ENCODE measurements at places on chromosomes 4 and X.

GRCh38 chrX:1453951-1454785 is 1.5 kb upstream of the ASMTL start:
- no peak for DNase-seq

GRCh38 chrX:64190136-64190740 is 15.3 kb downstream of the AMER1 start:
- no peak for DNase-seq

DNA sequence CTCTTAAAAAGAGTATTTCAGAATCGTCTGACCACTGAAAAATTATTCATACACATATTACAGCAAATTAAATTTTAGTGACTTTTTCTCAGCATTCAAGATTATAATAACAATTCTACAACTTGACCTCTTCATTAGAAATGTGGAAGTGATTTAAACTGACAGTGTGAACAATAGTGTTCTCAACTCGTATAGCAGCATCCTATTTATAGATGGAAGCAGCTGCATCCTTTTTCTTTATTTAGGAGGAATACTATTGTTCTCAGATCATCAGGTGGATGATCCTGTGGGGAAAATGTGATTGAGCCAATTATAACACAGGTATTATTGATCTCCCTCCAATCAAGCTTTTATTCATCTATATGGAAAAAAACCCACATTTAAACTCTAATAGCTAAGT is 56.7 kb downstream of the RAPGEF2 start:
- DNase-seq: no peak

- no peak for DNase-seq
These were observed 448.1 kb downstream of the ADGRL3 start for GRCh38 chr4:61648264-61648663.

GRCh38 chrX:69063486-69063885 is 101.8 kb downstream of the PJA1 start:
- no peak for DNase-seq

DNA sequence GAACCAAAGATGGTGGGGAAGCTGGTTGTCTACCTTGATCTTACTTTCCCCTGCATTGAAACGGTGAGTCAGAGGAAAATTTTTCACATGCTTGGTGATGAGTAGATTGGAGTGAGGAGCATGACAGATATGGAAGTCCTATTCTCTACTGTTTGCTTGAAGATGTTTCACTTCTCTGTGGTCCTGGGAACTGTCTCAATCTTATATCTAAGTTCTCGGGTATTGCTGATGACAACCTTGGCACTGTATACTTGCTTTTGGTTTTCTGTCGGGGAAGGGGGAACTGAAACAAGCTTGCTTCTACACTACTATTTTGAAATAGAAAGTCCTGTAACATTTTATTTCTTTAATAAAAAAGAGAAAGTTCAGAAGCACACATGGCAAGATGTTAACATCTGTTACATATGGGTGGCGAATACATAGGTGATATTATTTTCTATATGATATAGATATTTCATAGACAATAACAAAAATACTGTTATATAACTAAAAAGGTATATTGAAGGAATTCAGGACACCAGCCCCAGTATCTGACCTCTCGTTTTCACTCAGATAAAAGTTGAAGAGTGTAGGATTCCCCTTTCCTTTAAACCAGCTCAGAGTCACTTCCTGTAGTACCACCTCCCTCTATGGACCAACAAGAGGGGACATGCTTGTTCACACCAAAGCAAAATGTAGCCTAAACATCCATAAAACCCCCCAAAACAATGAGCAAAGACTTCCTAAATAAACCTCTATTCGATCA is 88.8 kb downstream of the FMR1NB start:
- no peak for DNase-seq

GRCh38 chr4:62457356-62457755 is 1257.2 kb downstream of the ADGRL3 start:
- DNase-seq: no peak

GRCh38 chr4:177128306-177128705 is 181.4 kb upstream of the NEIL3 start:
- no peak for DNase-seq

- DNase-seq: no peak
These were observed 204.8 kb upstream of the RPS6KA3 start for GRCh38 chrX:20471483-20471882.

GRCh38 chr4:57333684-57334083 is 223.5 kb upstream of the IGFBP7 start:
- DNase-seq: no peak

- no peak for DNase-seq
These were observed 313.6 kb upstream of the DKK2 start for GRCh38 chr4:107349732-107350131.

DNA sequence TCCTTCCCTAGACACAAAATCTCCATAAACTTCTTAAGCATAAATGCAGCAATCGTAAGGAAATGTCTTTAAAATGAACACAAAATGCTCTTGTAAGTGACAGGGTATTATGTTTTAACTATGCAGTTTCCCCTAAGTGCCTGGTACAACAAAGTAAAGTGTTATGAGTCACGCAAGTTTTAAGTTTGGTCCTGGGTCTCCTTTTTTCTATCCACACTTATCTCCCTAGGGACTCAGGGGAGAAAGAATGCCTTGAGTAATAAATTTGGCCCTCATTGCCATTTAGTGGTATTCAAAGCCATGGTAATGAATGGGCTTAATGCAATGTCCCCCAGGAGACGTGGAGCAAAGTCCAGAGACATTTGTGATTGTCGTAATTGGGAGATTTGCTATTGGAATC is 149.1 kb downstream of the MAGEB17 start:
- DNase-seq: no peak

GRCh38 chrX:55159551-55159950 is 60.6 kb upstream of the PAGE5 start:
- no peak for DNase-seq

GRCh38 chr4:118920247-118920646 is 31.6 kb downstream of the SYNPO2 start:
- no peak for DNase-seq

DNA sequence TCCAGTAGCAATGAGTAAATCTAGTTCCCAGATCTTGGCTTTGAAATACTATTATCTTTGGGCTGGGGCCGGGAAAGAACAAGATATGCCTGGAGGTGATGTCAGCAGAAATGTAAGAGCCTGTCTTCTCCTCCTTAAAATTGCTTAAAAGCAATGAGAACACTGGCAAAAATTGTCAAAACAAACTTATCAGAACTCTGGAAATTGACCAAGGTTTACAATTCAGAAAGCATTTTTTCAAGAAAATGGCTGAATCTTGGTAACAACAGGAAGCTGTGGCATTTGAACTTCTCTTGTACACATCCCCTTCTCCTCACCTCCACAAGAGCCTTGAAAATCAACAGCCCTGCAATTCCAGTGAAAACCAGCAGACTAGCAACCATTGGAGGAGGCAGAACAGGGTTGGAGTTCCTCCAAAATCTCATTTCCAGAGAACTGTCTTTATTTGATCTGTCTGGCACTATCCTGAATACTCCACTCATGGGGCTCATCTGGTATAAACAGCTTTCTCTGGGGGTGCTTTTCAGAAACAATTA is 13.5 kb downstream of the TIMP1 start:
- no peak for DNase-seq

DNA sequence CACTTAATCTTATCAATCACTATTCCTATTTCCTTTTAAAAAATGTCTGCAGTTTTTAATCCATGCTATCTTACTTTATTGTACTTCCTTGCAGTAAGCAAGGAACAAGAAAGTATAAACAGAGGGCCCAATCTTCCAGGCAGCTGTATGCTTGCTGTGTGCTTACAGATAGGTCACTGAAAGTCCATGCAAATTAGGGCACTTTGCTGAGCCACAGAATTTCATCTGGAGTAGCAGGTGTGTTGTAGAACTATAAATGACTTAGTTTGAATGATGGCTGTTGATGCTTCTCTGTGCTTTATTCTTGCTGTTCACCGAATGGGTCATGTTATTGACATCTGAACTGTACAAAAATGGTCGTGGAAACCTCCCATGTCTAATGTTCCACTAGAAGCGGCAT is 154.6 kb downstream of the ATOH1 start:
- no peak for DNase-seq

GRCh38 chr4:185651137-185651677 is 115.9 kb upstream of the PDLIM3 start:
- DNase-seq: no peak

GRCh38 chrX:153527208-153527607 is 9.8 kb downstream of the ATP2B3 start:
- DNase-seq: no peak

- no peak for DNase-seq
These were observed 1070.6 kb upstream of the GRID2 start for GRCh38 chr4:91233164-91233563.

DNA sequence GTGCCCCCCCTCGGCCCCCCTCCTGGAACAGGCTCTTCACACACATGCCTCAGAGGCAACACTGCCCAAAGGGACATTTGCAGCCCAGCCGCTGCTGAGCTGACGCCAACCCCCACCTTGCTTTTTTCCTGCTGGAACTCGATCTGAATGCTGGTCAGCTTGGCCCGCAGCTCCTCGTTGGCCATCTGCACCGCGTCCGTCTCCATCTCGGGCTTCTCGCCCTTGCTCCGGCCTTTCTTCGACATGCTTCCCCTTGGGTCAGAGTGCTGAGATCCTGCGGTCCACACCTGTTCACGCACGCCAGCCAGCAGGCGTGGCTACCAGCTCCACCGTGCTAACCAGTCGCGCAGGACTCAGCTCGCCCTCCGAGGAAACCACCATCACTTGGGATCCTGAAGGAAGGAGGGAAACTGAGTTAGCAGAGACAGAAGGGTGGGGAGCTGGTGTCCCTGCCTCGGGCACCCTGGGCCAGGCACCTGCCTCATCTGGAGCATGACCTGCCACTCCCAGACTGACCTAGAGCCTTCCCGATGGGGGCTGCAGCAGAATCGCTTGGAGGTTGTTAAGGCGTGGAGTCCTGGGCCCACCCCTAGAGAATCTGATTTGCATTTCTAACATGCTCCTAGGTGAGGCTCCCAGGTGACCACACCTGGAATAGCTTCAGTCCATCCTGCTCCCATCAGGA is 87.6 kb downstream of the JAKMIP1 start:
- DNase-seq: no peak

DNA sequence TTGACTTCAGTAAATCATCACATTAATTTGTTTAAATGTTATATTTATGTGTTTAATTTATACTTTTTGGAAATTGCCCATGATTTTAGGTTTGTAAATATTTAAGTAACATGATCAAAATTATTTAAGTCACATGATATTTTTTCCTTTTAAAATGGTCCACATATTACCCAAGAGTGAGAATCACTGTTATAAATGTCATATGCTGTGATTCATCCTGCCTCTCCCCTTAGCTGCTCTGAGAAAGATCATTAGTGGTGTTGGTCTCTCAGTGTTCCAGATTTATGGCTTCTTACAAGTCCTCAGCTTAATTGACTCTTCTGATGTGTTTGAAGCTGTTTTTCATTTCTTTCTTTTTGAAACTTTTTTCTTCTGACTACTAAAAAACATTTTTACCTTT is 70.1 kb downstream of the SPANXN4 start:
- DNase-seq: no peak

DNA sequence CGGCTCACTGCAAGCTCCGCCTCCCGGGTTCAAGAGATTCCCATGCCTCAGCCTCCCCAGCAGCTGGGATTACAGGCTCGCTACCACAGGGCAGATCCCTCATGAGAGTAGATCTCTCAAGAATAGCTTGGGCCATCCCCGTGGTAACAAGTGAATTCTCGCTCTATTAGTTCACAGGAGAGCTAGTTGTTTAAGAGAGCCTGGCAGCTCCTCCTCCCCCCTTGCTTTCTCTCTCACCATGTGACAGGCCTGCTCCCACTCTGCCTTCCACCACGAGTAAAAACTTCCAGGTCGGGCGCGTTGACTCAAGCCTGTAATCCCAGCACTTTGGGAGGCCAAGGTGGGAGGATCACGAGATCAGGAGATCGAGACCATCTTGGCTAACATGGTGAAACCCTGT is 30.3 kb upstream of the LAP3 start:
- no peak for DNase-seq

GRCh38 chr4:185915817-185916216 is 103.8 kb upstream of the SORBS2 start:
- DNase-seq: no peak
